ENCODE measurements at places on chromosomes 4 and X. TPM values are rescaled to one million over a fixed set of nuclear protein-coding genes. Genes with fewer than 3 reads are reported as not detected.

Gene SLC39A8
- 13.2 TPM for total RNA-seq

Gene OPN1MW2
- not detected for total RNA-seq

- DNase-seq = no peak
Measured at GRCh38 chr4:25658357-25658771, 2.7 kb downstream of the SLC34A2 start.

DNA sequence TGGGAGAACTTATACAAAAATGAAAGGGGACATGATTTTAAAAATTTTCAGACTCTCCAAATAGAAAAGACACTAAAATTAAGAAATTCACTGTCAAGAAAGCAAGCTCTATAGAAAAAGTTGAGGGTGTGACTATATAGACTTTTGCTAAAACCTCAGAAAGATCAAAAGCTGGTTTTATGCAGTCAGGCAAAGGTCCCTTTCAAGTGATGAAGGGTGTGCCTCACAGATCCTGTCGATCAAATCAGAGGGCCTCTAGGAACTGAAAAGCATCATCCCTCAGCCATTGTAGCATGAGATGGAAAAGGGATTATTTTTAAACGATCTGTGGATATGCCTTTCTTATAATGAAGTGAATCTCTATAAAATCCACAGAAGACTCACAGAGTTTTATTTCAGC, 116.5 kb downstream of the FAM13A start:
- DNase-seq = no peak

DNA sequence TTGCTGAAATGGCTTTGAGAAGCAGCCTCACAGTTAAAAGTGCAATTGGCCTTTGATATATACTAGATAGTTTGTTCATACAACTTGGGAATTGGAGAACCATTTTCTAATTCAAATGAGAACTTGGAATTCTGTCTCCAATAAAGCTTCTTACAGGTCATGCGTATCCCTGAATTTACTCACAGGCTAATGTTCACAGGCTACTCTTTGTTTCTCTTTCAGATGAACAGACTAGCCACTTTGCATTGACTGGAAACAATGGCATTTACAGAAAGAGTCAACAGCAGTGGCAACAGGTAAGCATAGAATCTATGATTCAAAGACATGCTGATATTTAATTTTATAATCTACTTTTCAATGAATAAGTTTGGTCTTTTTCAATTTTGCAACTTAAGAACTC, 13.5 kb downstream of the AFF1 start:
- DNase-seq = no peak

- no peak for DNase-seq
Measured at GRCh38 chr4:53185869-53186585, 179.8 kb downstream of the SCFD2 start.

DNA sequence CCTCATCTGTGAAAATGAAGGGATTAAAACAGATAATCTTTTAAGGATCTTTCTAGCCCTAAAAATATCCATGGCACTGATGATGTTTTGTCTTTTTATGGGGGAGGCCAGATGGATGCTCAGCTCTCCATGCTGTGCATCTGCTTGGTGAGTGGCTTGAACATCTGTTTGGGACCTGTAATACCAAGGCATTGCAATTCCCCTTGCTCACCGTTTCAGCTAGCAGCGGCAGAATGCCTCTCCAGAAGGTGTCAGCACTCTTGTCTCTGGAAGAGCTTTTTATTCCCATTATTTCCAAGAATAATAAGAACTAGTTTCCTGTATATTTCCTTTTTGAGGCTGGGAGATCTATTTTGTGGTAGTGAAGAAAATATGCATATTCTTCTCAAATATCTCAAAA, 151.9 kb upstream of the ANK2 start:
- no peak for DNase-seq

DNA sequence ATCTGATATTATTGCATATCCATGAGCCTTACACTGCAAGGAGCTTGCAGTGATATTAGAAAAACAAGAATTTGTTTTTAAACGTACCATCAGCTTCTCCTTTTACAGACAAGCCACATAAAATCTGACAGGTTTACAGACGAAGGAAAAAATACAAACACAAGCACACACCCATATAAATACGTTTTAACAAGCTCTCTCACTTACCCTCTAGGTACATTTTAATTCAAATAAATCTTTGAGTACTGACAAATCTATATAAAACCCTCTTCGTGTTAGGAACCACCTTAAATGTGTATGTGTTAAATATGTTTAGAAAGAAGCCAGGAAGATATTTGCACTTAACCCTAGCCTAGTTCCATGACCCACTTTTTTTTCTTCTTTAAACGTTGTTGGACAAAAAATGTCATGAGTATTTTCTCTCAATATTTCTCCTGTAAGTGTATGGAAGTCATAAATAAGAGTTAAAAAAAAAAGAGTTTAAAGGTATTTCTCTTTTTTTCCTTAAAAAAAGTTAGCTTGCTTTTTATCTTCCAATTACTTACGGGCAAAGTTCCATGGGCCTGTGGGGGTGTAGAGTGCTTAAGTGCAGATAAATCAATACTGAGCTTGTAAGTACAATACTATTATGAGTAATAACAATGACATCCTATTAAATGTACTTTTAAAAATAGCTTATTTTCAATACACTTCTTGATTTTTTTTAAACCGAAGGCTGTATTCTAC, 1.5 kb downstream of the ARAP2 start:
- no peak for DNase-seq

DNA sequence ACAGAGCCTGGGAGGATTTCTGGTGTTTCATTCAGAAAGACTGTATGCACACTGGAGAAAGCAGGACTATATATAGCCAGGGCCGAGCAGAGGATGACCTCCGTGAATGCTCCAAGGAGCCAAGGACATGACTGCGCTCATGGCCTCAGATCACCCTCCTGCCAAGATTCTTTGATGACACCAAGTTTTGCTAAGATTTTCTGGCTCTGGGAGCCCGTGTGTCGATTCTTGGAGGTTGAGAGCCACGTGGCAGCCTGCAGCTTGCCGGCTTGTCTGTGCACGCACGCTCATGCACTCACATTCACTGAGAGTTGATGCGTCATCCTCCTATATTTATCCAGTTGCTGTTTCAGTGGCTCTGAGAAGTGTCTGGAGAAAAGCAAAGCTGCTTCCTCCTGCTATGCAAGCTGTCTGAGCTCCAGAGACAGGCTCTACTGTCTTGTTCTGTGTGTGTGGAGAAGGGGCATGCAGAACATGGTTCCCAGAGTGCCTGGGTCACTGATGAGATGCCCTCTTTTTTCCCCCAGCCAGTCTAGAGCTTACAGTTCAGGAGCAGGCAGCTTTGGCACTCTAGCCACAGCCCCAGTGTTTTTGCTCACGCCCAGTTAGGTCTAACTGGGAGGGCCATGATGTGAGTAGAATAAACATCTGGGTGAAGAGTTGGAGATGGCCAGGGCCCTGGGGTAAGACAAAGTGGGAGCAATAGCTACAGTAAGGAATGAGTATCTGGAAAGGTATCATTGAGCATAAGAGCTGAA, 64.9 kb upstream of the SCOC start:
- DNase-seq = no peak

DNA sequence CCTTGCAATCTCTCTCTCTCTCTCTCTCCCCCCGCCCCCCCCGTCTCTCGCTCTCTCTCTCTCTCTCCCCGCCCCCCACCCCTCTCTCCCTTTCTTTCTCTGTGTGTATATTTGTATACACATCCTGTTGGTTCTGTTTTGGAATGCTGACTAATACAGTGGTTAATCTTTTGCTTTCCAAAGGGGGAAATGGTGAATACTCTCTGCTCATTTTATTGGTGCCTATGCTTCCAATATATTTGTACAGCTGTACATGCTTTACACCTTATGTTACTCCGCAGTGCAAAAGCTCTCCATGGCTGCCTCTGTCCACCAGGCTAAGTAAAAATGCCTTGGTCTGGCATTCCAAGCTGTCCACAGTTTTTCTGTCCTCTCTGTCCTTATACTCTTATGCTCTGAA, 158.8 kb downstream of the RBMX2 start:
- no peak for DNase-seq

GRCh38 chrX:39453889-39454621, 643.7 kb downstream of the BCOR start:
- no peak for DNase-seq

Gene WAS
- 0.84 TPM for total RNA-seq

DNA sequence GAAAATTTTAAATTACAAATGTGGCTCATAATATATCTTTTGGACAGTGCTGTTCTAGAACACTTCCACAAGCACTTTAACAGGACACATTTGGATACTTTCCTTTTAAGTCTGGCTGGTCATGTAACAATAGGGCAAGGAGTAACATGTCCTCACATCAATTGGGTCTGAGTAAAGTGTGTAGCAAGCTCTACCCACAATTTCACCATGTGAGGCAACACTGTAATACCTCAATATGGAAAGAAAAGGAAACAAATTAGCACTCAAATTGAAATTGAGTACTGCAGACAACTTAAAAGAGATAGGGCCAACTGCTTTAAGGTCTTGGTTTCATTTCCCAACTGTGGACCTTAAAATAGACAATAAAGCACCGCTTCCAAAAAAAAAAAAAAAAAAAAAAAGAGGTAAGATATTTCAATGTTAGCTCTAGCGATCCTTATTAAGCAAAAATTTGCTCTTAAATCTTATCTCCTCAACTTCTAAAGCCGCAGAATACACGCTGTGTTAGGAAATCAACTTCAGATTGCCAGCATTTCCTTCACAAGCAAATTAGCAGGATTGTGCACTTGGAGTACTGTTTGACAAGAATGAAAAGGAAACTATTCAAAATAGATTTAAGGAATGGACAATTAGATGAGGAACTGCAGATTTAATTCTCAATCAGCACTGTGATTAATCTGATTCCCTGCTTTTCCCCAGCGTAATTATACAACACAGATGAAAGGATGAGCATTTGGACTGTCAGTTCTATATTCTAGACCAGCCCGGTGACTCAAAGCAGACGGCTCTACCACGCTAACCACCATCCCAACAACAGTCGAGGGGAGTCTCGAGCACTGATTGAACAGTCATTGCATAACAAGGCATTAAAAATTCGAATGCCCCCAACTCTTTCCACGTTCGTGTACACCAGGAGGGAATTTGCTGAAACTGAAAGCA, 1.6 kb downstream of the CASK start:
- no peak for DNase-seq

GRCh38 chr4:81921751-81922159, 450.0 kb upstream of the RASGEF1B start:
- DNase-seq = no peak

DNA sequence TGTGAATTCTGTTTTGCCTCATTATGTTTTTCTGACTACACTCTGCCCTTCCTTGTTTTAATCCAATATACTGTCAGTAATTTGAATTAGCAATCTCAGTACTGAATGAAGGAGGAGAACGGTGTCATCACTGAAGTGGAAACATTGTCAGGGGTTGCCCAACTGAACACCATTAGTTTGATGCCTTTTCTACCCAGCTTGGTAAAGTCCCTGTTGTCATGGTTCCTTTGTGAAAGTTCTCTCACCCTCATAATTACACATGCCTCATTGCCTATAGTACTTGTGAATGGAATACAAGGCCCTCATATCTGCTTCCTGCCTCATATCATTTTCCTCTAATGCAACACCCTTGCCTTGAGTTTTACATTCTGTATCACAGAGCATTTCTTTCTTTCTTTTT, 76.9 kb downstream of the RRAGB start:
- no peak for DNase-seq

Gene PABPC4L
- not detected for total RNA-seq

GRCh38 chr4:41205854-41206460, 8.4 kb downstream of the APBB2 start:
- DNase-seq = no peak

- no peak for DNase-seq
Measured at GRCh38 chrX:68848189-68848940, 19.5 kb downstream of the EFNB1 start.

DNA sequence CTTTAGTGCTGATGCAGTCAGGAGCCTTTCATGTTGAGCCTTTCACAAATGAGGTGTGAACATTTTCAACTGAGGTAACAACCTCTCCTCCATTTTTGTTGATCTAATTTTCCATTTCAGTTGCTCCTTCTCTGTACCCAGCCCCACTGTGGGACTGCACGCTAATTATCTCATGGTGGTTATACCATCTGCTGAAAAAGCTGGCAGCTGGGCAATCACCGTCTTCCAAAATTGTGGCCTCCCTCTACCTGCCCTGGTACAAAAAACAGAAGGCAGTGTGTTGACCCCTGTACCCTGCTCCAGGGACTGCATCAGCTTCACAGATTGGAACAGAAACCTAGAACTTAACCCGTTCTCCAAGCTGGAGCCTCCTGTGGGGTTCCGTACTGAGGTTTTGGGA, 72.4 kb upstream of the LONRF3 start:
- DNase-seq = no peak

DNA sequence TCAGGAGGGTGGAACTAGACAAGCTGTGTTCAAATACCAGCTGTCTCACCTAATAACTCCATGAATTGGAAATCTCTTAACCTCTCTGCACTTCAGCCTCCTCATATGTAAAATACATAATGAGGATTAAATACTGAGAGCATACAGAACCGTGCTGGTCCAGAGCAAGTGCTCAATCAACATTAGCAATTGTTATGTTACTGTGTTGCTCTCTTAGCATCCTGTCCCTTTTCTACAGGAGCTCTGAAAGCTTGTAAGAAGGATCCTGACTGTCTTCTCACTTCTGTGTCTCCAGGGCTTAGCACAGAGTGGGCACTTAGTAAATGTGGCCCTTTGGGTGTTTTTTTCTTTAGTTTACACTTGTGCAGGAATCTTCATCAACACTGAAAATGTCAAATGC, 1456.1 kb upstream of the IGFBP7 start:
- no peak for DNase-seq

DNA sequence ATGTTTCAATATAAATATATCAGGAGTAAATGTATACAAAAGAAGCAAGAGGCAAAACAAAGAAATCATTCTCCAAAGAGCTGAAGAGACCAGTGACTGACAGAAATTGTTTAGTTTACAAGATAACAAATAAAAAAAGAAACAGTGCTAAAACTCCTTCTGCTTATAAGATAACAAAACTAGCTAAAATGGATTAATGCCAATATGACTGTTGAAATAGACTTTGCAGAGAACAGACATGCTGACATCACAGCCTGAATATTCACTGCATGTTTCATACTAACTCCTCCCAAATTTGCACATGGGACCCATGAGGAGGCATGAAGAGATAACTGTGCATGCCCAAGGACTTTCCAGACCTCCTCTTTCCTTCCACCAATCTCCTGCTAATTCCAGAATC, 6.2 kb upstream of the GABRA4 start:
- DNase-seq = no peak

DNA sequence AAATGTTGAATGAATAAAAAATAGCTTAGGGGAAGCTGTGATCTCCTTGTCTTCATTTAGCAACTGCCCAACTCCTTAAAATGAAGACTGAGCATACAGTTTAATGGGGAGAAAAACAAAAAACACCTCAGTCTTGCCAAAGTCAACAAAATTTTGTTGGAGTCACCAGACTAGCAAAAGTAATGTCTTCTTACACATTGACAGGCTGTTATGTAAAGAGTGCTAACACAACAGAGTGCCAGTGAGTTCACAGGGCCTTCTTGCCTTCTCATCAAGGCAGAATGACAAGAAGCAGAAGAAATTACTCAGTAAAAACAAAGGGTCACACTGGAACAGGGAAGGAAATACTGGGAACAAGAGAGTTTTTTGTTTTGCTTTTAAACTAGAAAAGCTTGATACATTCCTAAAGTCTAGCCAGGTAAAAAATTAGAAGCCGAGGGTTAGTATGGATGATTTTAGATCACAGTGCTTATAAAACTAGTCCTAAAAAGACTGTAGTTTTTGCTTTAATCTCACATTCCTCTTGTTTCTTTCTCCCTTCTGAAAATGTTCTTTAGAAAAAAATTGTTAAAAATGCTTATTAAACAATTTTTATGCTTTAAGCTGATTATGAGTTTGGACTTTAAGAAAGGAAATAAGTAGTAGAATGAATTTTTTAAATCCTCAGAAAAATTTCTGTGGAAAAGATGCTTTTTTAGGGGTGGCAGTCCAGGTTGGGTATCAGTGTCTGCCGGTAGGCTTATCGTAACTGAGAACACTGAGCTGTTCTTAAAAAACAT, 38.7 kb upstream of the FRAS1 start:
- no peak for DNase-seq

Gene SSX2
- not detected for total RNA-seq

Measured in HCT116 (cell line).